Naive B cell (primary cell): ENCODE measurements at places on chromosomes 3 and 15.

- DNase-seq = no peak
Observed at GRCh38 chr3:21517184-21517583, 233.8 kb downstream of the ZNF385D start.

- no peak for DNase-seq
Observed at GRCh38 chr15:93617443-93617842, 528.4 kb upstream of the RGMA start.

- DNase-seq = no peak
Observed at GRCh38 chr15:78651007-78651406, 10.0 kb upstream of the CHRNB4 start.

DNA sequence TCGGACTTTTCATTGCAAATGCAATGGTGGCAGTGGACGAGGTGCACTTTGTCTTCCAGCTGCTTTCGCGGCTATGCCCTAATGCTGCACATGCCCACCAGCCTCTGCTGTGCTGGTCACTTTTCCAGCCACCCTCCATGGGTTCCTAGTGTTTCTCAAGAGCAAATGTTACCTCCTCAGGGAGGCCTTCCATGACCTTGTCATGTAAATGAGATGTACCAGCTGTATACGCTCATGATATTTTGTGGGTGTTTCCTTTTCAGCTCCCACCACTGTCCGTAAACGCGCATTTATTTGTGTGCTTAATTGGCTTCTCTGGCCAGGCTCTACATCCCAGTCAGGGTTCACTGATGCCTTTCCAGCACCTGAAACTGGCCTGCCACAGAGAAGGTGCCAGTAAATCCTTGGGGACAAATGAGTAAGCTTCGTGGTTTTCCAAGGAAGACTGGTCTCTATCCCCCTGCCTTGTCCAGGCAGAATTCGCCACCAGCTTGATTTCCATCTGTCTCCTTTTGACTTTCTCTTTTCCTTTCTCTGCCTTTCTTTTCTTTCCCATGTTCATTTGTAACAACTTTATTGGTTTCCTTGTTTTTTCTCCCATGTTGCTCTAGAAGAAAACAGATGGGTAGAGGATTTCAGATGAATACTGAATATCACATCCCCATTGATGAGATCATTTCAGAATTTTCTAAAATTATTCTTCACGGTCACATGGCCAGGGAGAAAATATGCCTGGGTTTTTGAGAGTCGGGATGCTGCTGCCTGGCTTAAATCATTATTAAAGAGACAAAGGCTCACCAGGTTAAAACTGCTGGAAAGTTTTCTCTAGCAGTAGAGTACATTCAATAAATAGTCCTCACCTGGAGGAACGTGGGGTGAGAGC, 82.5 kb downstream of the CHST2 start:
- no peak for DNase-seq

DNA sequence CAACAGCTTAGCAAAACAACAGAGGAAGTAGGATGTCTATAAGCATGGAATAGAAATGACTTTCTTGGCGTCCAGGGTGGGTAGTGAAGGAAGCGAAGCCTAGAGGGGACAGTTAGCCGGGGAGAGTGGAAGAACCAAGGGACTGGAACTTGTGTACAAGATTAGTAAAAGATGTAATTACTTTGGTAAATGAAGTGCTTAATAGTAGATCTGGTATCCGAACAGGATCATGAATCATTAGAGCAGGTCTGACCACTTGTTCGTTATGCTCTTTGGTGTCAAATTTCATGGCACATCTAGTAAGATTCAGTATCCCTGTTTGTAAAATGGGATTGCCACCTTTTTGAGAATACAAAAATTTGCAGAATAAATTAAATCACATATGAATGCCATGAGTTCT, 112.5 kb upstream of the MLF1 start:
- no peak for DNase-seq

GRCh38 chr15:92580521-92580920, 75.1 kb downstream of the FAM174B start:
- DNase-seq = no peak

DNA sequence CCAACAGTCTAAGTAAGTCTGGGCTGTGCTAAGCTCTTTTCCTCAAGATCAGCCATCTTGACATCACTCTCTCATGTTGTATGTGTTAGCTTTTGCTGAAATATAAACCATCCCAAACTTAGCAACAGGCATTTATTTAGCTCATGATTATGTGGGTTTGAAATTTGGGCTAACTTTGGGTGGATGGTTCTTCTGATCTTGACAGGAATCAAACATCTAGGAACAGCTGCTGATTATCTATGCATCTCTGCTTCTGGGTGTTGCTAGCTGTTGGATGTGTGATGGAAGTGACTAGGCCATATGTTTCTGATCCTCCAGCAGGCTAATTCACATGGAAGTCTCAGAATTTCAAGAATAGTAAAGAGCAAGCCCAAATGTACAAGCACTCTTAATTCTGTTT, 615.2 kb upstream of the TGFBR2 start:
- DNase-seq = no peak

DNA sequence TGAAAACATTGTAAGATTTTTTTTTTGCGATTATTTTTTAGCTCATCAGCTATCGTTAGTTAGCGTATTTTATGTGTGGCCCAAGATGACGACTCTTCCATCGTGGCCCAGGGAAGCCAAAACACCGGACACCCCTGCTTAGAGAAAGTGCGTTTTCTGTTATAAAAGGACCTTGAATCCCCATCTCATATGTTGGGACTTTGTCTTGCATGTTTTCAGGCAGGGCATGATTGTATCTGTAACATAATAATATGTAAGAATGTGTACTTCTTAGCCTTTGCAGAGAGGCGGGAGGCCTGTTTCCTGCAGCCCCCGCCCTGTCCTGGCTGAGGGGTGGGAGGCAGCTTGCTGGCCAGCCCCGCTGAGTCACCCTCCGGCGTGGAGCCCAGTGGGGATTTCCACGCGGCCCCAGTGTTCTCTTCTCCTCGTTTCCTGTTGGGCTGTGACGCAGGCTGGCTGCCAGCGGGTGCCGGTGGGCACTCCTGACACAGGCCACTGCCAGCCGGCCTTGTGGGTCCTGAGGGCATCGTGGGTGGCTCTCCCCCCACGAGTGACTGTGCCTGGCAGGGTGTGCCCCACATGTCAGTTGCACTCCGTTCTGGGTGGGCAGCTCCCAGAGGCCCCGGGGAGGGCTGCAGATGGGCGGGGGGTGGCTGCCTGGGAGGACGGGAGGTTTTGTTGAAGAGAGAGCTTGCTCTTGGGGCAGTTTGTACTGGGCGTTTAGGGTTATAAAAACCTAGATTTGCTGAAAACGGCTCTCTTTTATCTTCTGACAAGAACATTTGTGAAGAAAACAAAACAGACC, 55.6 kb downstream of the SMAD3 start:
- DNase-seq = peak; percentile 95

- no peak for DNase-seq
Observed at GRCh38 chr3:127770671-127771355, 51.5 kb downstream of the MGLL start.

- DNase-seq = no peak
Observed at GRCh38 chr3:40997711-40998519, 201.4 kb upstream of the CTNNB1 start.

DNA sequence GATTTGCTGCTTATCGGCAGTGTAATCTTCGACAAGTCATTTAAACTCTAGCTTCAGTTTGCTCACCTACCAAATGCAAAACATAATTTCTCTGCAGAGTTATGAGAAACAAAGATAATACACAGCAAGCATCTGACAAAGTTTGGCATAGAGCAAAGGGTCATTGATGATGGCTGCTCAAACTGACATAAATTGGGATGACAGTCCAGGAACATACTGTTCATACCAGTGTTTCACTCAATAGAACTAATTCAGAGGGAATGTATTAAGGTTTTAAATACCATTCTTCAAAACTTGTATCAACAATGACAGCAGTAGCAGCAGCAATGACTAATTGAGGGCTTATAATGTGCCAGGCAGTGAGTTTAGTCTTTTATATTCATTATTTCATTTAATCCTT, 137.6 kb downstream of the SPATA16 start:
- no peak for DNase-seq

- peak; percentile 25 for DNase-seq
Observed at GRCh38 chr3:188123170-188123905, 30.6 kb upstream of the LPP start.

DNA sequence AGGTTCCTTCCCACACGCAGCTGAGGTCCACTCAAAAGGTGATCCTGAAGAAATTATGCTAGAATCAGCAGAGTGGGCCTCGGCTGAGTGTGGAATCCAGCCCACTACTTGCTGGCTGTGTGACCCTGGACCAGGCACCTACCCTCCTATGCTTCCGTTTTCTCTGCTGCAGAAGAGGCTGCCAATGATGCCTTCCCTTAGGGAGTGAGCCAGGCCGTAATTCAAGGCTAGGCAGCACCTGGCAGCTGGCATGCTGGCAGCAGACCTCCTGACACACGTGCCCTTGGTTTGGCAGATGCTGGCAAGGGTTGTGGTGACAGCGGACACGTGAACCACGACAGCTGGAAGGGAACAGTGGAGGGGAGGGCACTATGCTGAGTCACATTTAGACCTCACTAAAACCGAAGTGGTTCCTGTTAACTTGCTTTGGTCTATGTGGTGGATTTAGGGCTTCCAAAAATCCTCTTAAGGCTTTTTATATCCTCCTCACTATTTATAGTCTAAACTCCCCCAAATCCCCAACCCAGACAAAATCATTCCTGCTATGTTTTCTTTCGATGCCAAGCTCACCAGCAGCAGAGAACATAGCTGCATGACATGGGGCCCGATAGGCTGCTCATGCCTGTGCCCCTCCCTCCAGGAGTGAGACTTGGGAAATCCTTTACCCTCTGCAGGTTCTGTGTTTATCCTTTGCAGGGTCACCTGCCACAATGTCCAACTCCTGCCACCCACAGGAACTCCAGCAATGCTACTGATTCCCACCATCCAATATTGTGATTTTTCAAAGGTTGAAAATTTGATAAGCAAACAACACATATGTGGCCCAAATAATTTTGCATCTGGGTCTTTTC, 10.6 kb upstream of the PCSK6 start:
- DNase-seq = no peak

DNA sequence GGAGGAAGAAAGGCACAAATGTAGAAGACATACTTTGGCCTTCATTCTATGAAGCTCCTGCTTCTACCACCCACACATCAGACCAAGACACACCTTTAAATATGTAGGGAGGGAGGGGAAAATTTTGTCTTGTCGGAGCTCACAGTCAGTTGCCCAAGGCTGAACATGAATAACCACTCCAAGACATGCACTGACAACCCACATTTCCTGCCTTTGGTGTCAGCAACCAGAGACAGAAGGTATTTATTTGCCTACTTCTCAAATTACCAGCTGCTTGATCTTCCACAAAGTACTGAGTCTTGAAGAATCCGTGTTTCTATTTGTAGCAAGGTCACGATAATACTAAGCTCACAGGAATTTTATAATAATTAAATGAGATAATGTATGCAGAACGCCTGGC, 169.7 kb downstream of the KCNMB2 start:
- no peak for DNase-seq

DNA sequence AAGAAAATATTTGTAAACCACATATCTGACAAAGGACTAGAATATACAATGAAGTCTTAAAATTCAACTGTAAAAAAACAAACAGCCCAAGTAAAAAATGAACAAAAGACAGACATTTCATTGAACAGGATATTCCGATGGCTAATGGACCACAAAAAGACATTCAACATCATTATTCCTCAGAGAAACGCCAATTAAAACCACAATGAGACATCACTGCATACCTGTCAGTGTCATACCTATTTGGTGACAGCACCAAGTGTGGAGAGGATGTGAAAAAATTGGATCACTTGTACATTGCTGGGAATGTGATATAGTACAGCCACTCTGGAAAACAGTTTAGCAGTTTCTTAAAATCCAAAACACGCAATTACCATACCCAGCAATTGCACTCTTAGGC, 29.9 kb upstream of the TJP1 start:
- no peak for DNase-seq

- DNase-seq = no peak
Observed at GRCh38 chr3:22475665-22476240, 724.7 kb upstream of the ZNF385D start.

DNA sequence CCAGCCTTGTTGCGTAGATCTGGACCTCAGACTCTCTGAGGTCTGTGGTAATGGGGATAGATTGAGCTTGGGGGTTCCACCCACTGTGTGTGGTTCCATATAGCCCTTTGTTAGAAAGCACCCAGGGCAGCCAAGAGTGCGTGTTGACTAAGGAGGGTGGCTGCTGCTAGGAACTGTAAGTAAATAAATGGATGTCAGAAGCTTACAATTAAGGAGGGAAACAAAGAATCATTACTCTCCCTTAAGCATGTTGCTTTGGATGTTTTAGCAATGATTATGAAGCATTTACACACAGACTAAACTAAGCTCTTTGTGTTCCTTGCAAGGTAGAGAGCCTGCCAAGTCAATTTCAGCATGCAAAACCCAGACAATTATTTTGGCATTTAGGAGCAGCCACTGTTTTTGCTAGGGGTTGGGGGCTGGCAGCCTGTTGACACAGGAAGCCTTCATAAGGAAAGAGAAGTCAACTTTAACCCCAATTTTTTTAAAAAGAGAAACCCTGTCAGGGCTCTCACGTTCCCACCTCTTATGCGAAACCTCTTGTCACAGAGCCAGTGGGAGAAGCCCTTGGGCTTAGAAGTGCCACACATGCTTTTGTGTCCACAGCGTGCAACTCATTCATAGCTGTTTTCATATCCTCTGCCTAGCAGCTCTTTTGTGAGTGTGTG, 127.8 kb downstream of the CMSS1 start:
- DNase-seq = no peak

- DNase-seq = no peak
Observed at GRCh38 chr3:151638555-151639417, 94.9 kb upstream of the AADACL2 start.

- DNase-seq = no peak
Observed at GRCh38 chr3:80190051-80190450, 422.3 kb upstream of the ROBO1 start.

GRCh38 chr15:33201491-33202231, 7.1 kb upstream of the FMN1 start:
- no peak for DNase-seq

DNA sequence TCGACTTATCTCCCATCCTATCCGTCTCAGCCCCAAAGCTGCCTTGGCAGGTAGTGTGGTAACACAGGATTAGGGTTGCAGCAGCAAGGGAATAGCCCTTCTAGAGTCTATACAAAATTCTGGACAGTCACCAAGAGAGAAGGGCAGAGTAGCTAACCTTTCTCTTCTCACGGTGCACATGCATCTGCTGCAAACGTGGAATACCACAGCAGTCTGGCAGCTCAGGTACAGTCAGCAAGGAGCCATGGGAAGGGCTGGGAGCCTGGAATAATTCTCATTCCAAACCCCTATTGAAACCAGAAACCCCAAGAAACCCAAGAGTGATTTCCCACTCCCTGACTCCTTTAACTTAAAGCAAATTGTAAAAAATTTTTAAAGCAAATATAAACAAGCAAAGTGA, 92.3 kb upstream of the THRB start:
- no peak for DNase-seq

GRCh38 chr15:45224621-45225217, 27.3 kb upstream of the SLC28A2 start:
- DNase-seq = no peak

DNA sequence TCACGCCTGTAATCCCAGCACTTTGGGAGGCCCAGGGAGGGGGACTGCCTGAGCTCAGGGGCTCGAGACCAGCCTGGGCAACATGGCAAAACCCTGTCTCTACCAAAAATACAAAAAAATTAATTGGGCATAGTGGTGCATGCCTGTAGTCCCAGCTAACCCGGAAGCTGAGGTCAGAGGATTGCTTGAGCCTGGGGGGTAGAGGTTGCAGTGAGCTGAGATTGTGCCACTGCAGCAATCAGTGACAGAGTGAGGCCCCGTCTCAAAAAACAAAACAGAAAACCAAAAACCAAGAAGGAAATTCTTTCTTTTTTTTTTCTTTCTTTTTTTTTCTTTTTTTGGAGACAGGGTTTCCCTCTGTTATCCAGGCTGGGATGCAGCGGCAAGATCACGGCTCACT, 3.5 kb downstream of the SPATA12 start:
- no peak for DNase-seq

GRCh38 chr15:31108836-31109235, 7.3 kb upstream of the TRPM1 start:
- no peak for DNase-seq
